ENCODE measurements at places on chromosomes 13 and 19.

DNA sequence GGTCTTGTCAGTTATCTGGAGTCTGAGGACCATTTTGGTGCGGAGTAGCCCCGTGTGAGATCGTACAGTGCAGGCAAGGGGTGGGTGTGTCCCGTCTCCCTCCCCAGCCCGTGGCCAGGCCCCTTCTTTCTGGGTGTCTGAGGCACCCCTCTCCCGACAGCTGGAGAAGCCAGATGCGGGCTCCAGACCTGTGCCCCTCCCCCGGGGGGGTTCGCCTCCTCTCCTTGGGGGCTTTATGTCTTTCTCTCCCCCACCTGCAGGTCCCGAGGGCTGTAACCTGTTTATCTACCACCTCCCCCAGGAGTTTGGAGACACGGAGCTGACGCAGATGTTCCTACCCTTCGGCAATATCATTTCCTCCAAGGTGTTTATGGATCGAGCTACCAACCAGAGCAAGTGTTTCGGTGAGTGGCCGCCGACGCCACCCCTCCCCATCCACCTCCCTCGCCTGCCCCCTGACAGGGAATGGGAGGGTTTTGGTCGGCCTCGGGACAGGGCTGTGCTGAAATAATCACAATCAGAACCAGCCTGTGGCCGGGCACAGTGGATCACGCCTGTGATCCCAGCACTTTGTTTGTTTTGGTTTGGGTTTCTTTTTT, 65.6 kb downstream of the CELF5 start:
- no peak for DNase-seq

DNA sequence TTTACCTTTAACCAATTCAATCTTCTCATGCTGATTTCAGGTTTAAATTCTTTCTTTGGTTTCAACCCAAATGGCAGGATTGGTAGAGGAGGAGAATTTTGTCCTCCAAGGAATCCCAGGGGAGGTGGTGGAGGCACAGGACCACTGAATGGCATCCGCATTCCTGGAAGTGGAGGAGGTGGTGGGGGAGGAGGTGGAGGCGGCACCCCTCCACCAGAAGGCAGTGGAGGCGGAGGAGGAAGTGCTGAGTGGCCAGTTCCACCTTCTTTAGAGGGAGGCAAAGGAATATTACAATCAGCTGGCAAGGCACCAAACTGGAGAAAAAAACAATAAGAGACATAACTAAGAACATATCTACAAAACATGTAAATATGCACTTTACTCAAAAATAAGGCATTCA, 192.9 kb downstream of the DIAPH3 start:
- no peak for DNase-seq

DNA sequence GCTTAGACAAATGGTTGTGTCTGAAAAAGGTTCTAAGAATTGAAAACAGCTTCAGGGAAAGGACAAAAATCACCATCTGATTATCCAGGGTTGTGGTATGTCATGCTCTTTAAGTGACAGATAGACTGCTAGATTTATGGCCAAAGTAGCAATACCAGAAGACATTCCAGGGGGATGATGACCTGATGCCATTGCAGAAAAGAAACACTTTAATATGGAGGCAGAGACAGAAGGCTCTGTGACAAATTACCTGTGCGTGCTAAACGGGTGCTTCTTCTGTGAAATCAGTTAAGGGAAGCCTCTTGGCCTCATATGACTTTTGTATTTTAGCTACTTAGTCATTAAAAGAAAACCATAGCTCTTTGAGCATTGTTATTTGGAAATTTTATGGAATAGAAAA, 144.3 kb upstream of the RNF113B start:
- DNase-seq = no peak

DNA sequence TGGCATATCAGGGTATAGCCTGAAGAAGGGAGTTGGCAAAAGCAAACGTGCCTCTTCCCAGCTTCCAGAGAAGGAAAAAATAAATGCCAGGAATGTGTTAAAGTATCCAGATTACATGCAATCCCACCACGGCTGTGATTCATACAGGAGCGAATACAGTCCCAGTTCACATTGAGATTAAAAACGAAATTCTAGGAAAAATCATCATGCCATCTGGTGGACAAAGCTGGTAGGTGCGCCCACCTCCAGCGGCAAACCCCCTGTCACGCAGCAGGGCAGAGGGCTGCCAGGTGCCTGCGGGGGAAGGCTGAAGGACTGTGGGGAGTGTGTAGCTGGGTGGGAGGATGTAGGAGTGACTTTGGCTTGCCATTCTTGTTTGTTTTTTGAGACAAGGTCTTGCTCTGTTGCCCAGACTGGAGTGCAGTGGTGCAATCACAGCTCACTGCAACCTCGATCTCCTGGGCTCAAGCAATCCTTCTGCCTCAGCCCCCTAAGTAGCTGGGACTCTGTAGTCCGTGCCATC, 6.4 kb upstream of the DMWD start:
- DNase-seq = peak; percentile 43

- no peak for DNase-seq
Observed at GRCh38 chr13:98524391-98524790, 52.5 kb downstream of the STK24 start.

DNA sequence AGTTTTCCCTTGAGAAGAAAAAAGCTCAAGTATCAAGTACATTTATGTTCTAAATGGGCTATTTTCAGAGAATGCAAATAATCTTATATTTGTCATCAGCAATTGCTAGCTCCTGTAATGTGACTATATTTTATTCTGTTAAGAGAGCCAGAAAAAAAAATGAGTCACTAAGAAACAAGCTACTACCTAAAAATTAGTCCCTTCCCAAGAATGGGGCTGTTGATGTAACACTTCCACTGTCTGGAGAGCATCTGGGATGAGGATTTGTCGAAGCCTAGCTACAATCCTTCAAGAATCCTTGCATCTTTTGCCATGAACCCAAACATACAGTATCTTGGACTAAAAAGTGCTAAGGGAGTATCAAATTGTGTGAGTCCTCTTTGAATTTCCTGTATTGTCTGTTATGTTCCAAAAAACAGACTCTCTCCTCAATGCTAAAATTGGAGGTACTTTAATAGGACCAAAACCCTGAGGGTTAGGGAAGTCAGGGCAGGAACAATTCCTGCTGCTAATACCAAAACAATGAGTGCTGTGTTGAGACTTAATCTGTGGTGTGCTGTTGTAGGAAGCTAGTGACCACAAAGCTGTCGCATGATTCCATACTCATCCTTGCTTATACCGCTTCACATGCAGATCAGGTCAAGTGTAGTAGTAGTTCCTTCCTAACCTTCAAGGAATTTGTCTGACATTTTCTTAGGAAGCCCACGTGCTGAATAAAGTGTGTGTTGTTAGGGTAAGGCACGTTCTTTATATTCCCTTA, 4.9 kb upstream of the ZC3H13 start:
- DNase-seq = no peak

DNA sequence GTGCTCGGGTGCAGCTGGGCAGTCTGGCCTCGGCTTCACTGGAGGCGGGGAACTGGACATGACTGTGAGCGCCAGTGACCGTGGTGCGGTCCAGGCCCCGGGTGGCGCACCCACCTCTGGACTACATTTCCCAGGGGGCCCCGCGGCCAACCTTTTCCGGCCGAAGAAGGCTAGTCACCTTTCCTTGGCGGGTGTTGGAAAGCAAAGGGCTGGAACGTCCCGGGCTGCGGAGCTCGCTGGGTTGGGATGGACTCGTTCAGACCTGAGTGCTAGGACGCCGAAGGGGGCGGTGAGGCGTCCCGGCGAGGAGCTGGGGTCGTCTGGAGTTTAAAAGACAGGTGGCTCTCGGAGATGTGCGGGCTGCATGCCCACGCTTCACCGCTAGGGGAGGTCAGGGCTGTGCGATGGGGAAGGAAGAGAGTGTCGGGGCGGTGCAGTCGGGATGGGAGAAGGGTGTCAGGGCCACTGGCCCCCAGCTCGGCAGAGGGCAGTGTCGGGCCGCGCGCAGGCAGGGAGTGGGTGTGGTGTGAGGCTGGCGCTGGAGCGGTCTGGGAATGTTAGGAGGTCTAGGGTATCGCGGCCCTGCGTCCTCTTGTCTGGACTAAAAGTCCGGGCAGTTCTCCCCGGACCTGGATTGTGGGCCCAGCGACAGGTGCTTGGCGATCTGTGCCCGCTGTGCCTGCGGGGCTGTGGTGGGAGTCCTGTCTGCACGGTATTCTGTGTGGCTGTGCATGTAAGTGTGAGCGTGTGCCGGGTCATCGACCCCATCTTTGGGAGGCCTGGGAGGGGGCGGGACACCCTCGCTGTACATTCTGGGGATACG, 57.1 kb downstream of the ZNF568 start:
- peak; percentile 81 for DNase-seq

- DNase-seq = no peak
Observed at GRCh38 chr13:53775807-53776206, 747.2 kb downstream of the OLFM4 start.

DNA sequence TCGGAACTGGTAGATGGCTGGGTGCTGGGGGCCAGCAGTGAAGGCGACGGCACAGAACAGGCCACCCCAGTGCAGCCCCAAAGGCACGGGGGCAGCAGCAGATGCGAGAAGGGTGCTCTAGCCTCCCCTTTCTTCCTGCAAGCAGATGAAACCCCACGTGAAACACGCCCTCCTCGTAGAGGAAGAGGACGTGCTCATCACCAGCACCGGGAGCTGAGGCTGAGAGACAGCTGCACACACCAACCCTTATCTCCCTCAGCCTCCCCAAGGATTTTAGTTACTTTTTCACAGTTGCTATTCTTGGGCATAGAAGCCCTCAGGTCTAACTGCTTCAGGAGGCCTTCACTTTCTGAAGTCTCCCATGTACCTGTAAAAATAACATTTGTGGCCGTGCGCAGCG, 11.9 kb downstream of the ZNF787 start:
- no peak for DNase-seq

GRCh38 chr13:45527699-45528462, 63.1 kb downstream of the COG3 start:
- no peak for DNase-seq

DNA sequence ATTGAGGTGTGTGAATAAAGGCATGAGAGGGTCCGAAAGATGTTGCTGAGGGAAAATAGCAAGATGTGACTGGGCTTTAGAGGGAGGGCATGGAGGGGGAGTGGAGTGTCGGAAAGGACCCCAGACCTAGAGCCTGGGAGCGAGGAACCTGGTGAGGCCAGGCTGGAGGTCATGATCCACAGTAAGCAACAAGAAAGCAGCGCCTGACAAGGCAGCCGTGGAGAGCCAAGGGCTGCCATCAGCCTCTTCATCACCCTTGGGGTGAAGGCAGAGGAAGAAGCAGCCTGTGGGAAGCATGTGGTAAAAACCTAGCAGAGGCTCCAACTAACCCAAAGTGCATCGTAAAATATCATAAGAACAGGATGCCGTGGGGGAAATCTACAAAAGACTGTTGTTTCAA, 162.8 kb upstream of the SOX1 start:
- no peak for DNase-seq

GRCh38 chr19:6172074-6172863, 36.8 kb downstream of the ACSBG2 start:
- no peak for DNase-seq

- DNase-seq = no peak
Observed at GRCh38 chr19:58356766-58357480, 3.6 kb upstream of the A1BG start.

DNA sequence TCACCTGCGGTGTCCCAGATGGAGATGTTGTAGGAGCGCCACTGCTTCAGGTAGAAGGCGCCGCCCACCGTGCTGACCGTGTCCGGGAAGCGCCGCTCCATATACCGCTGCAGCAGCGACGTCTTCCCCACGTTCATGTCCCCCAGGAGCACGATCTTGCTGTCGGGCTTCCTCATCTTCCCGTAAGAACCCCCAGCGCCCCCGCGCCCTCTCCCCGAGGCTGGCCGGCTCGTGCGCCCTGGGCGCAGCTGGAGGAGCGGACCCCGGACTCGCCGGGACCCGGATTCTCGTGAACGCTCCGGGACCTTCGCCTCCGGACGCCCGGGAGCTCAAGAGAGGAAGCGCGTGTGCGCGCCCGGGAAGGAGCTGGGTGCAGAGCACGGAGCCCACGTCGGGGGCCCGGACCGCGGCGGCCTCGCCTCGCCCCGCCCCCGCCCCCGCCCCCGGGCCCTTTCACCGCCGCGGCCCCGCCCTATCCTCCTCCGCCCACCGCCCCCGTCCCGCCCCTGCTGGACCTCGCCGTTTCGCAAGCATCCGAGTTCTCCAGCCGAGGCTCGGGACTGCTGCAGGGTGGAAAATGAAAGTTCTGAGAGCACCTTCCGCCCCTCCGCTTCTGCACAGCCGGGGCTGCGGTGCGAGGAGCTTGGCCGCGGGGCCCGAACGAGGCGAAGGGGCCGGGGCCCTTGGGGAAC, at the start of gene RAB20:
TSS of gene RAB20 (minus strand) at position 379 of the 692 bp plus-strand sequence. CDS start at position 176, 203 bp downstream.
- peak; percentile 67 for DNase-seq

GRCh38 chr13:76874479-76874878, 11.7 kb downstream of the KCTD12 start:
- DNase-seq = no peak

GRCh38 chr19:3671680-3672574, 28.3 kb downstream of the PIP5K1C start:
- DNase-seq = no peak

DNA sequence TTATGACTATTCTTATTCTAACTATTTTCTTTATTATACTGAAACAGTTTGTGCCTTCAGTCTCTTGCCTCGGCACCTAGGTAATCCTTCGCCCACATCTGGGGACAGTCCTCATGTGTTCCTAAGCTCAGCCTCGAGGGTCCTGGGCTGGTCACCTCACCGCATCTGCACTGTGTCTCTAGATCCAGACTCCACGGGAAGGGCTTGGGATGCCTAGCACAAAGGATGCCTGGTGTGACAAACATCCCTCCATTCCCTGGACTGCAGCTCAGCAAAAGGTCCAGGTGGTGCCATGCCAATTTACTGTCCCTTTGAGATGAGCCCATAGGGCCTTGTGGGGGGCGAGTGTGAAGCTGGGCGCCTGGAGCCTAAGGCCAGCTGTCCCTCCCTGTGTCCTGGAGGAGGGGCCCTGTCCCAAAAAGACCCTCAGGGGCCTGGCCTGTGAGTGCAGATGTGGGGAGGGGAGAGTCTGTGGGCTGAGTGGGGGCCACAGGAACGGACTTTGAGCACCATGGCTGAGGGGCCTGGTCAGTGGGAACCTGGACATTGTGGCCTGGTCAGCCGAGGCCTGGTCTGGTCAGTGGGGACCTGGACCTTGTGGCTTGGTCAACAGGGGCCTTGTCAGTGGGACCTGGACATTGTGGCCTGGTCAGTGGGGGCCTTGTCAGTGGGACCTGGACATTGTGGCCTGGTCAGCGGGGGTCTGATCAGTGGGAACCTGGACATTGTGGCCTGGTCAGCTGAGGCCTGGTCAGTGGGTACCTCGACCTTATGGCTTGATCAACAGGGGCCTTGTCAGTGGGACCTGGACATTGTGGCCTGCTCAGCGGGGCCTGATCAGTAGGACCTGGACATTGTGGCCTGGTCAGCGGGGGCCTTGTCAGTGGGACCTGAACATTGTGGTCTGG, 45.1 kb upstream of the TPM4 start:
- no peak for DNase-seq

GRCh38 chr19:35458731-35459391, 10.8 kb downstream of the FFAR2 start:
- no peak for DNase-seq

GRCh38 chr13:88649855-88650254, 978.7 kb downstream of the SLITRK5 start:
- DNase-seq = no peak

GRCh38 chr13:99322297-99323103, 15.3 kb upstream of the GPR183 start:
- no peak for DNase-seq

GRCh38 chr19:31104451-31104850, 244.8 kb downstream of the TSHZ3 start:
- DNase-seq = no peak
